Renal cortex interstitium (tissue), 15 donors: ENCODE measurements at places on chromosomes 7 and 10.
A peak's percentile ranks its signal among the peaks of the same experiment; 100 is the strongest.

- DNase-seq = no peak
Measured at GRCh38 chr10:26854524-26854923, 6.2 kb downstream of the ABI1 start.

- DNase-seq = no peak
Measured at GRCh38 chr7:41858201-41858600, 155.3 kb upstream of the INHBA start.

GRCh38 chr10:106682175-106682574 is 482.3 kb downstream of the SORCS1 start:
- DNase-seq = no peak

- DNase-seq = no peak
Measured at GRCh38 chr10:110200503-110200902, 6.9 kb upstream of the MXI1 start.

- no peak for DNase-seq
Measured at GRCh38 chr7:17038160-17038782, 156.5 kb upstream of the AGR3 start.

DNA sequence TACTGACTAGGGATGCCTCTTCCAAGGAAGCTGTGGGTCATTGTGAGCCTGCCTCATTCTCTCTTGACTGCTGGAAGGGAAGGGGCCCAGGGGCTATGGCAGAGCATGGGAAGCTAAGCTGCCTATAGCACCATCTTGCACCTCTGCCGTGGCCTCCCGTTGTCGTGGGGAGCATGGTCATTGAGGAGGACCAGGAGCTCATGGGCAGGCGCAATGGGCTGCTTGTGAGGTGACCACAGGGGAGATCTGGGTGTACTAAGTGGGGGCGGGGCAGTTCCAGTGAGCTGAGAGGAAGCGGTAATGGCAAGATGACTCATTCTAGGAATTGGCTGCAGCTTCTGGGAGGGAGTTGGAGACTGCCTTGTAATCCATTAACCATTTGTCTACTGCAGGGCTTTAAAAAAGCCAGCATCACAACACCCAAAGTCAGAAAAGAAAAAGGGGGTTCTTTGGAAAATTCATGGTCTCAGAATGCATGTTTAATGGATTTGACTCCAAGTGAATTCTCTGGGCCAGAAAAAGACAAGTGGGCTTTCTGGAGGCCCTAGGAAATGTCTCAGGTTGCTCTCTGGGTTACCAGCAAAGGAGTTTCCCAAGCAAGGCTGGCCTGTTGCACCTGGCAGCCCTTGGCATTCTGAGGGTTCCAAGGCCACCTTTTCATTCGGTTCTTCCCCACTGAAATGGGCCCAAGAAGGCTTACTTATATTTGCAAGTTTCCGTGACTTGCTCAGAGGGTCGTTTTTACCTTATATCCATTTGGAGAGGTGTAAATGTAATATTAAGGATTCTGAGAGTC is 3.6 kb downstream of the DUSP5 start:
- DNase-seq = peak; percentile 60

GRCh38 chr7:8363407-8364015 is 69.9 kb upstream of the NXPH1 start:
- DNase-seq = no peak

DNA sequence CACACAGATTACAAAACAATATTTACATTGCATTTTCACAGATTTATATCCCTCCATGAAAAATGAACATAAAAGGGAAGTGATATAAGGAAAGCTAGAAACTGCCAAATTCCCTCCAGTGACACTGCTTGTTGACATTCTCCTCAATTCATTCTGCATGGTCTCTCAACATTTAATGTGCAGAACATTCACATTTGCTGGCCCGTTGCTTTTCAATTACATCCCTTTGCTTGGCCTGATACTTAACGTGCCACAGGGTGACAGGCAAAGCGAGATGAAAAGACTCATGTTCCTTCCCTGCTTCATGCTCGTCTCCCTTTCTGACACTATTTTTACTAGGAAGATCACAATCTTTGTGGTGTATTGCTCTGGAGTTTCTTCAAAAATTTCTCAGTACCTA is 1019.7 kb upstream of the LRRN3 start:
- DNase-seq = no peak

DNA sequence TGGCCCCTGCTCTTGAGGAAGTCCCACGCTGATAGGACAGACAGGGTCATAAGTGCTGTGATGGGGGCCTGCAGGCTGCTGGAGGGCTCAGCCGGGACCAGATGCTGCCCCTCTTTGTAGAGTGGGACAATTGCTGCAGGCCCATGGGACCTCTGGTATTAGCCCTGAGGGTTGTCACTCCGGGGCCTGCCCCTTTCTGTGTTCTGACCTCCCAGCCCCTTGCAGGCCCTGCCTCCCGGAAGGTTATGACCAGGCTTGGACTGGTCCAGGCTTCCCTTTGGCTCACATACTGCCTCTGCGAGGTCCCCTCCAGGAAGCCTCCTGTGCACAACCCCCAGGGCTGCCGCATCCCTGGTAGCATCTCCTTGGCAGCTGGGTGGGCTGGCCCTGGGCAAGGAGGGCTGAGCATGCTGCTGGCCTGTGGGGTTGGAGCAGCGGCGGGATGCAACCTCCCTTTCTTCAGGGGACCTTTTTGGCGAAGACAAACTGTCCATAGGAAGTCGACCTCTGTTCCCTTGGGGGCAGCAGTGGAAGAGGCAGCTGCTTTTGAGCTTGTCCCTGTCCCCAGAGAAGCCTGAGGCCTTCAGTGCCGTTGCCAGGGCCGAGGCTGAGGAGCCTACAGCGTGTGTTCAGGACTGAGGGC is 8.8 kb downstream of the LIMK1 start:
- DNase-seq = no peak

DNA sequence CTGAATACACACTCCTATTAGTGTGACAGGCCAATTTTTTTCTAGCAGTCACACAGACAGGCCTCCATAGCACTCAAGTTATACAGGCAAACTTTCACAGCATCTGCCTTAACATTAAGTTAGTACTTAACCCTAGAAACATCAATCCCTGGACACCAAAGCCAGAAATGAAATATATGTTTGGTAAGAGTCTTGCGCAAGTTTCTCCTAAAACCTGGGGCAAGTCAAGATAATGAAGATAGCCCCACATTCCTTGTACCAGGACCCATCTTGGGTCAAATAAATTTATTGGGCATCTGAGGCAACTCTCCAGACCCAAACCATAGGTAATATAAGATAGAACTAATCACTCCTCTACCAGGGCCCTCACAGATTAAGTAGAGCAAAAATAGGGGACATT is 70.8 kb upstream of the ZNF92 start:
- DNase-seq = no peak

GRCh38 chr7:96310110-96310509 is 11.8 kb downstream of the SLC25A13 start:
- DNase-seq = no peak

GRCh38 chr7:23385140-23385539 is 85.2 kb downstream of the IGF2BP3 start:
- DNase-seq = no peak

DNA sequence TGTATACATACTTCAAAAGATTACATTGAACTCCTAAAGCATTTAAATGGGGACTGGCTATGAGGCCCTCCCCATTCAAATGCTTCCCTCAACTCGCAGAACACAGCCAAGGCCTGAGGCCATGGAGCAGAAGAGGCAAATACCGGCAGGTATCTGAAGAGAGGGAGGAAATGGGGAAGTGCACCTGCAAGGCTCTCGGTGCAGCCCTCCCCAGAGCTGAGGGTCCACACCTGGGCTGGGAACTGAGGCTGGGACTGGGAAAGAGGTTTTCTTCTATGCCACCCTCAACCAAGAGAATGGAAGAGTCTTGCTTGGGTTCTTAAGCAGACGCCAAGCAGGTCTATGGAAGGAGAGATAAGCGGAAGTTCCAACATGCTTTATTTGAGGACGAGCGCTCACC is 13.0 kb upstream of the CYREN start:
- DNase-seq = no peak

DNA sequence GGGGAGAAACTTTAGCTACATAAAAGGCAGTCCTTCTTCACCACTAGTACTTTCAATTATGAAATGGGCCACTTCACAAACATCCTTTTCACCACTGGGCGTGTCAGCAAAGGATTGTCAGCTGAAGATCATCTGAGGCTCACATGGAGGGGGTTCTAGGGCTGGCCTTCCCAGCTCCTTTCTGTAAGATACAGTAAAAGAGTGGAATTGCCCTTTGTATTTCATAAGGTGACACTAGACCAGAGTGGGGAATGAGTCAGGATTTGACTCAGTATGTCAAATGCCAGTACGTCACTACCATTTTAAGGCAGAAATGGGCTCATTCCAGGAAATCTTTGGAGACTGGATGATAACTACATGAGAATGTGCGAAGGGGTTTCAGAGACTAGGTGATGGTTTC is 21.2 kb upstream of the BLOC1S2 start:
- DNase-seq = no peak

GRCh38 chr7:25256333-25256819 is 28.1 kb upstream of the NPVF start:
- no peak for DNase-seq

- DNase-seq = no peak
Measured at GRCh38 chr7:106611911-106612310, 49.0 kb downstream of the CCDC71L start.

GRCh38 chr10:47269294-47269693 is 30.7 kb upstream of the GDF10 start:
- no peak for DNase-seq

- no peak for DNase-seq
Measured at GRCh38 chr10:70903262-70903921, 15.0 kb upstream of the PCBD1 start.

DNA sequence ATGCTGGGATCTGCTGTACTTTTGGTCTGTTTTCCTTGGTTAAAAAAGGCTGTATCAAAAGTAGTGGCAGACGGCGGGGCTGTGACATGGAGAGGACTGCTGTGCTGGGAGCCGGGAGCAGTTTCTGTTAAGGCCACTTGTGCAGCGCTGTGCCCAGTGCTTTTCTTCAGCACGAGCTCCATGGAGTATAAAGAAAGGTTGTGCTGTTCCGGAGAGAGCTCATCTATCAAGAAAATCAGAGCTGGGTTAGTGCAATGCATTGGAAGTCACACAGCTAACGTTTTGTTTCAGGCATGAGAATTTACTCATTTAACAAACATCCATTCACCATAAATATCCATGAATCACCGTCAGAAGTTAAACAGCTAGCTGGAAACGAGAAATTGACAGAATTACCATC is 62.0 kb downstream of the KIAA1549 start:
- no peak for DNase-seq
